ENCODE measurements at places on chromosomes 12 and 14. TPM values are rescaled to one million over a fixed set of nuclear protein-coding genes. Genes with fewer than 3 reads are reported as not detected.

GRCh38 chr14:81927070-81927469 is 393.4 kb upstream of the SEL1L start:
- no peak for DNase-seq

DNA sequence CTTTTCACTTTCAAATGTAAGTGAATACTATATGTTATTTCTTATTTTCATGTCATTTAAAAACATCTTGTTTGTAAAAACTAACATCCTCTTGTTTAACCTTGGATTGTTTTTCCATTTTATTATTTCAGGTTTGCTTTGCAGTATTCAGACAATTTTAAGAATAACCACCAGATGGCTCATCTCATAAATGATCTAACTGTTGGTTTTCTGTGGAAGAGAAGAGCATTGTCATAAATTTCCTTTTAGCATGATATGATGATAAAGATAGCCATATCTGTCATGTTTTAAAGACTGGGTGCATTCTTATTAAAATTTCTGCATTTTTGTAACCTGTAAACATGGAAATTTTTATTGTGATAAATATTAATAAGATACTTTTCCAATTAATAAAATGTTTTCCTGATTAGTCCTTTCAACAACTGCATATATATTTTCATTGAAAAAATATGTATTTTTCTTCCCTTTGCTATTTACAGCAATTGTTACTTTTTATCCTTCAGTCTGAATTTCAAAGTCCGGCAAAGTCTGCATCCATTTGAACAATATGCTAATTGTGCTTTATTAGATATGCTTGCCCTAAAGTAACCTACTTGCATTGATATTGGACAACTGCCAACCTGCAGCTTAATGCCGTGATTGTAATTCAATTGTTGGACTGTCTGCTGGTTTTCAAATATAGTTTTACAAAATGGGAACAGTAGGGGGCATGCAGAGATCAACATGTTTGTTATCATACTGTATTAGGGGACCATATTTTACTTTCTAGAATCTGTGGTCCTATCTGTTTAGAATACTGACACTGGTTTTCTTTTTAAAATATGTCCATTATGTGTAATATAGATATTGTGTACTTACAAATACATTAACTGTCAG is 163.4 kb downstream of the GARIN6 start:
- no peak for DNase-seq

- no peak for DNase-seq
Measured at GRCh38 chr14:81743605-81744004, 210.0 kb upstream of the SEL1L start.

GRCh38 chr14:93744876-93745275 is 43.4 kb downstream of the PRIMA1 start:
- no peak for DNase-seq

- DNase-seq, result no peak
Measured at GRCh38 chr12:124231980-124232653, 62.8 kb upstream of the RFLNA start.

DNA sequence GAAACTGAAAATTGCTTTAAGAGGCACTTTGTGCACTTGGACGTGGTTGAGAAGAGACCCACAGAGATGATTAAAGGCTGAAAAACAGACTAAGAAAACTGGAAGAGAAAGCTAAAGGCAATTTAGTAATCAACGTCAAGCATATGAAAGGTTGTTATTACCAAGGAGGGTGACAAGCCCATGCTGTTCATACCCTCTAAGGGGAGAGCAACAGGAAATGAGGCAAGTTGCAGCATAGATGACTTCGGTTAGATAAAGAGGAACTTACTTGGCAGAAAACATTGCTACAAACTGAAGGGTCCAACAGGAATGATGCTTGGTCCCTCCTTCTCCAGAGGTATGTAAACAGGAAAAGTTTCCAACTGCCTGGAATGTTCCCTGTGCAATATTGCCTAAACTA is 107.8 kb downstream of the DUSP6 start:
- no peak for DNase-seq

GRCh38 chr12:39588348-39588747 is 31.3 kb downstream of the ABCD2 start:
- DNase-seq, result no peak

ZNF84 gene
- total RNA-seq, result 34.8 TPM

SDSL gene
- total RNA-seq, result 0.20 TPM

KRT6A gene
- total RNA-seq, result not detected

SERPINA3 gene
- total RNA-seq, result not detected

Measured in activated B cell treated with CpG ODN at 0.5 μM for 24 hours (primary cell).